ENCODE measurements at places on chromosomes 12 and 14.

DNA sequence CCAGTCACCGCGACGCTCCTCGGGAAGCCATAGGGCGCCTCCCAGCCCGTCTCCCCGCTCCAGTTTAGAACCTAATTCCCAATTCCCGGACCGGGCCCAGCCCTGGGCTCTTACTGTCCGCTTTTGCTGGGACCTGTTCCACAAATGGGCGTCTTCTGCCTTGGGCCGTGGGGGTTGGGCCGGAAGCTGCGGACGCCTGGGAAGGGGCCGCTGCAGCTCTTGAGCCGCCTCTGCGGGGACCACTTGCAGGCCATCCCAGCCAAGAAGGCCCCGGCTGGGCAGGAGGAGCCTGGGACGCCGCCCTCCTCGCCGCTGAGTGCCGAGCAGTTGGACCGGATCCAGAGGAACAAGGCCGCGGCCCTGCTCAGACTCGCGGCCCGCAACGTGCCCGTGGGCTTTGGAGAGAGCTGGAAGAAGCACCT lies 797 bp downstream of the UNG start:
- DNase-seq: no peak

DNA sequence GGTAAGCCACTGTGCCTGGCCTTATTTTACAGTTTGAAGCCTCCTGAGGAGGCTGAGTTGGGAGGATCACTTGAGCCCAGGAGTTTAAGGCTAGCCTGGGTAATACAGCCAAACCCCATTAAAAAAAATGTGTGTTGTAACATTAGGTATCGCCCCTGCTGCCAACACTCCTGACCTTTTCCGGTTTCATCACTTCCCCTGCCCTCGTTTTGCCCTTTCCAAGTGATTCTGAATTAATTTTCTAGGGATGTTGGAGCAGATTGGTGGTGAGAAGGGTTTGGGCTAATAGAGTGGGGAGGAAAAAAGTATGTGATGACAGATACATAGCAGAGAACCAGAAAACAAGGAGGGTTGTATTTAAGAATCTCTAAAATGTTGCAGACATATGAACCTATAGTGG lies 25.6 kb upstream of the C12orf71 start:
- DNase-seq: no peak

DNA sequence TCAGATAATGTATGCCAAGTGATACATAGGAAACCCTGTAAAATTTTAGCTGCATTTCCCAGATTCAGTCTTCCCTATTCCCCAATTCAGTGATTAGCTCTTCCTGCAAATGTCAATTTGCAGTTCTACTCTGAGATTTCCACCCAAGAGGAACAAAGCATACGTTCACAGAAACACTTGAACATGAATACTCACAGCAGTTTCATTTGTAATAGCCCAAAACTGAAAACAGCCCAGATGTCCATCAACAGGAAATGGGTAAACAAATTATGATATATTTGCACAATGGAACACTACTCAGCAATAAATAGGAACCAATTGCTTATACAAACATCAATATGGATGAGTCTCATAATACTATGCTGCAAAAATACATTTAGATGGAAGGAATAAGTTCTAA lies 194.2 kb downstream of the GXYLT1 start:
- DNase-seq: no peak

- DNase-seq: no peak
These were observed 30.7 kb upstream of the ESR2 start for GRCh38 chr14:64324895-64325294.

- DNase-seq: no peak
These were observed 6.5 kb downstream of the AHNAK2 start for GRCh38 chr14:104971447-104972240.

GRCh38 chr14:68139431-68140075 lies 320.0 kb downstream of the RAD51B start:
- DNase-seq: no peak

- no peak for DNase-seq
These were observed 49.4 kb upstream of the TMCC3 start for GRCh38 chr12:94699801-94700200.

GRCh38 chr12:39431797-39432196 lies 11.1 kb downstream of the KIF21A start:
- DNase-seq: no peak

- no peak for DNase-seq
These were observed 120.9 kb upstream of the HIF1A start for GRCh38 chr14:61574514-61574807.

- DNase-seq: no peak
These were observed 1034.1 kb downstream of the BCL11B start for GRCh38 chr14:98237939-98238338.

GRCh38 chr14:52073251-52073650 lies 4.4 kb upstream of the NID2 start:
- DNase-seq: no peak

- no peak for DNase-seq
These were observed 27.8 kb upstream of the SLC38A2 start for GRCh38 chr12:46400406-46400805.

DNA sequence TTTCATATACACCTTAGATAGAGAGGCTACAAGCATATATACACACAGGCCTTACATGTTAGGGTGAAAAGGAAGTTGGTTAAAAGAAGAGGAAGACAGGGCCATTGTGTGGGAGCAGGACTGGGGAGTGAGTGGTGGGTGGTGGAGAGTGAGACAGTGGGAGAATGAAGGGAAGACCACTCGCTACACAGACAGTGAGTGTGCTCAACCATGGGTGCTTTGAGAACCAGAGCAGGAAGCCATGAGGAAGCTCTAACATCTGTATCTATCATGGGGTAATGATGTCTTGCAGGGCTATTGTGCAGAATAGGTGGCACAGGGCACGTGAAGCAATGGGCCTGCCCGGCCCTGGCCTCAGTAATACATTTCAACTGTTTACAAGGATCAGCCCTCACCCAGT lies 11.4 kb upstream of the KRT74 start:
- DNase-seq: no peak

- DNase-seq: no peak
These were observed 23.9 kb downstream of the IFNG-AS1 start for GRCh38 chr12:68013181-68013580.

GRCh38 chr12:92049403-92049802 lies 96.2 kb downstream of the BTG1 start:
- no peak for DNase-seq

- DNase-seq: no peak
These were observed 11.4 kb downstream of the CAND1 start for GRCh38 chr12:67280572-67280971.

DNA sequence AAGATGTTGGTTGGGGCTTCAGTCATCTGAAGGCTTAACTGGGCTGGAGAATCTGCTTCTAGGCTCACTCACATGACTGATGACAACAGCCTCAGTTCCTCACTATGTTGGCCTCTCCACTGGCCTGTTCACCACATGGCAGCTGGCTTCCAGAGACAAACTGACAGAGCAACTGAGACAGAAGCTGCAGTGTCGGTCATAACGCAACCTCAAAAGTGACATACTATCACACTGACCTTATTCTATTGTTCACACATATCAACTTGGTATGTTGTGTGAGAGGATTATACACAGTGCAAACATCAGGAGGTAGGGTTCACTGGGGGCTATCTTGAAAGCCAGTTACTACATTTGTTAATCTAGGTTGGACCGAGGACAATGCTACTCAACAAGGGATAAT lies 92.9 kb downstream of the PAWR start:
- DNase-seq: no peak

- no peak for DNase-seq
These were observed 121.6 kb upstream of the FGD4 start for GRCh38 chr12:32277774-32278173.

- no peak for DNase-seq
These were observed 863.7 kb downstream of the LRFN5 start for GRCh38 chr14:42470427-42470719.

DNA sequence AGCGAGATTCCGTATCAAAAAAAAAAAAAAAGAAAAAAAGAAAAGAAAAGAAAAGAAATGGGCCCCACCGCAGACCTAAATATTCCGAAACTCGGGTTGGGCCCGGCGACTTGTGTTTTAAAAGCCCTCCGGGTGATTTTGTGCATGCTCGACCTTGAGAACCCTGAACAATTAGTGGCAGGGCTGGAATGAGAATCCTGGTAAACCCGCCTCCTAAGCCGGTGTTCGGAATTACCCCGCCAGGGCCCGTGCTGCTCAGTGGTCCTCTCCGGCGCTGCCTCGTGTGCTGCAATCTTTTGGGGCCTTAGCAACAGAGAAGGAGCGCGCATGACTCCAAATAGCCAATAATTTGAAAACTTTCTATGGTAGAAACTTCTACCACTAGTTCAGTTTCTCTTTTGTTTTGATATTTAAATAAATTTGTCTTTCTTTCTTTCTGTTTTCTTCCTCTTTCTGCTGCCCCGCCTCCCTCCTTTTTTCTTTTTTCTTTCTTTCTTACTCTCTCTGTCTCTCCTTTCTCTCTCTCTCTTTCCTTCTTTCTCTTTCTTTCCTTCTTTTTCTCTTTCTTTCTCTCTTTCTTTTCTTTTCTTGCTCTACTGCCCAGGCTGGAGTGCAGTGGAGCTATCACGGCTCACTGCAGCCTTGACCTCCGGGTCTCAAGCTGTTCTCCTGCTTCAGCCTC lies 1.5 kb upstream of the GALNT6 start:
- DNase-seq: no peak

DNA sequence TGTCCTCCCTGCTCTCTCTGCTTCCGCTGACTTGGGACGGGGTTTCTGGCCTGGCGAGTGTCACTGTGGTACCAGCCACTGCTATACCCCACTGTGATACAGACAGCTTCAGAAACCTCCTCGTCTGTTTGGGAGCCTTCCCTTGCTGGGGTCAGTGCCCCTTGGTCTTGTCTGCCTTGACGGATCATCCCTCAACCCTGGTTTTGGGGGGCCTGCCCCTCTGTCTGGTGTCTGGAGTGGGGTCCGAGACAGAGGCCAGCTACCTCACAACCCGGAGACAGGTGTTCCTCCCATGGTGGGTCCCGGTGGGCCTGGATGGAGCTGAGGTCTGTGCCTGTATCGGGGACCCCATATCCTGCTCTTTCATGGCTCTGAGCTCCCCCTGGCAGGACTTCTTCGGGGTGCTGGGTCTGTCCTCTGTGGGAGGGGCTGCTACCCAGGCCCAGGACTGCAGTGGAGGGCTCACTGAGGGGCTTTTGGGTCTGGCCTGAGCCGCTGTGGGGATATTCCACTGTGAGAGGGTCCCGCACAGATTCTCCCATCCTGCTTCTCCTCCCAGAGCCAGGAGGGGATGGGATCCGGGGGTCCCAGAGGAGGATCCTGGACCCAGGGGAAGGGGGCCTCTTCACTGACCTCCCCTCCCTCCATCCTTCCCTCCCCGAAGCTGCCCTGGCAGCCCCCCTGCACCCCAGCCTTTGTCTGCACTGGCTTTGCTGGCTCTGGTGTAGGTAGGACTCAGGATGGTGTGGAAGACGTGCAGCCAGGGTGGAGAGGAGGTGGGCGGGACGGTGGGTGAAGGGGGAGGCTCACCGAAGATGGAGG lies 365.5 kb downstream of the TMEM121 start:
- DNase-seq: no peak

DNA sequence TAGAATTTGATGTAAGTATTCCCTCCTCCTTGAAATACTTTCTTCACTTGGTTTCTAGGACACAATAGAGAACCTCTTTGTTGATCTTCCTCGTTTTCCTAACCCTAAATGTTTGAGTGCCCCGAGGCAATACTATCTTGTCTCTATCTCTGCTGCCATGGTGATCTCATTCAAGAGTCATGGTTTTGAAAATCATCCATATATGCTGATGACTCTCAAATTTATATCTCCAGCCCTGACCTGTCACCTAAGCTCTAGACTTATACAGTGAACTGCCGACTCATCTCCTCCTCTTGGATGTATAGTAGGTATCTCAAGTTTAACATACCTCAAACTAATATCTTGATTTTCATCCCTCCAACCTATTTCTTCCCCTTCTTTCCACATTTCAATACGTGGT lies 71.4 kb downstream of the RIC8B start:
- DNase-seq: no peak

DNA sequence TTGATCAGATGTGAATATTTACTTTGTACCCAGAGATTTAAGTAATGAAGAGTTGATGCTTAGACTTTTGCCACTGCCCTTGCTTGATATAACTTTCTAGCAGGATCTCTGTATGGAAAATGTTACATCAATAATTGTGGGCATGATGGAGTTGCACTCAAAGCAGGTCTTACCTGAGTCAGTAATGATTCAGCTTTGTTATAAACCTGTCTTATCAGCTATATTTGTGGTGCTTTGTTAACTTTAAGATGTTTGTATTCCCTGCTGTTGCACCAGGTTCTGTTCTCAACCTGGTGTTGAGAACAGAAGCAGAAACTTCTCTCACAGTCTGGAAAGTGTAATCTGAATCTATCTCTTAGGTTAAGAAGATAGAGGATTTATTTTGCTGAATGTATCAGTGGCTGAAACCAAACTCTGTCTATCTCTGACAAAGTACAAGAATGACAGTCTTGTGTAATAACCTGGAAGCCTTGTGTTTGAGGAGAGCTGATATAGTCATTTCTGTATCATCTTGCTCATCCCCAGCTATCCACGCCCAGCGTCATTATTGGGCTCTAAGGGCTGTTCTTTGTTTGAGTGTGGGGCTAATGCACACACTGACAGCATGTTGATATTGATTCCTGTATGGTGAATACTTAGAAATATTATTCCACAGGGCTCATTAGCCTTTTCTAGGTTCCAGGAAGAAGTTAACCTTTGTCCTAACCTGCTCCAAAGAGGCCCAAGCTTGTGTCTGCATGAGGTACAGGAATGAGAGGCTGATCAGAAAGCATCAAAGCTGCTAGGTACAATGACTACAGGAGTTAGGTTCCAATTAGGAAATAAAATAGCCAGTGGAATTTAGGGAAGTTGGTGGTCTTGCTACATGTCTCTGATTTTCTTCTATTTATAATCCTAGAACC lies 3.6 kb downstream of the AKAP6 start:
- no peak for DNase-seq

- no peak for DNase-seq
These were observed 209.0 kb upstream of the ATXN7L3B start for GRCh38 chr12:74328623-74329022.

DNA sequence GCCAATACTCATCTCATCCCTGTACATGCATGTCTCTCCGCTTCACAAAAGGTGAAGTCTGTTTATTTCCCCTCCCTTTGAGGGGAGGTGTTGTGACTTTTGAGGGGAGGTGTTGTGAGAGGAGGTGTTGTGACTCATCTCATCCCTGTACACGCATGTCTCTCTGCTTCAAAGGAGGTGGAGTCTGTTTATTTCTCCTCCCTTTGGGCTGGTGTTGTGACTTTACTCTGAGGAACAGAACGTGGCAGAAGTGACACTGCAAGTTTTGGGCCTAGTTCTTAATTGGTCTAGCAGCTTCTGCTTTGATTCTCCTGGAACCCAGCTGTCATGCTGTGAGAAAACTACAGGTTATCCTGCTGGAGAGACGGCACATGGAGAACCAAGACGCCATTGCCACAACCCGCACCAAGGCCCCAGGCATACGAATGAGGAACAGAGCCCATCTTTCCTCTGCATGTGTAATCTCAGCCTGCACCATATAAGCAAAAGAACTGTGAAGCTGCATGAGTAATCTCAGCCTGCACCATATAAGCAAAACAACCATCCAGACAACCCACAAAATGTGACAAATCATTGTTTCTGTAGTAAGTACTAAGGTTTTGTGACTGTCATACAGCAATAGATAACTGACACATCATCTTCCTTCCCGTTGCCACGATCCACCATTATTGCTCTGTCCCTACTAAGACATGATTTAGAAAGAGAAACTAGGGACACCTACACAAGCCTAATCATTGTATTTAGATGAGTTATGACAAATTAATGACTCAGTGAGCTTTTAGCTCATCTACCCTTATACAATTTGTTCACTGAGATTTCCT lies 30.0 kb downstream of the GALNT4 start:
- DNase-seq: no peak

- no peak for DNase-seq
These were observed 5.2 kb upstream of the AAAS start for GRCh38 chr12:53326460-53327185.

Data from stimulated activated CD8-positive, alpha-beta memory T cell treated with anti-CD3 and anti-CD28 coated beads, Interleukin-2, amount 100 ng/mL, for 1 hour (primary cell).